ENCODE measurements at places on chromosomes 2 and 18.

GRCh38 chr2:124045894-124046293 is 20.8 kb downstream of the CNTNAP5 start:
- DNase-seq, result no peak

GRCh38 chr2:101818531-101819451 is 121.3 kb downstream of the MAP4K4 start:
- DNase-seq, result no peak

GRCh38 chr2:193867454-193867853 is 1672.7 kb upstream of the TMEFF2 start:
- DNase-seq, result peak; percentile 48

GRCh38 chr18:12882453-12883371 is 1.3 kb downstream of the PTPN2 start:
- DNase-seq, result no peak

DNA sequence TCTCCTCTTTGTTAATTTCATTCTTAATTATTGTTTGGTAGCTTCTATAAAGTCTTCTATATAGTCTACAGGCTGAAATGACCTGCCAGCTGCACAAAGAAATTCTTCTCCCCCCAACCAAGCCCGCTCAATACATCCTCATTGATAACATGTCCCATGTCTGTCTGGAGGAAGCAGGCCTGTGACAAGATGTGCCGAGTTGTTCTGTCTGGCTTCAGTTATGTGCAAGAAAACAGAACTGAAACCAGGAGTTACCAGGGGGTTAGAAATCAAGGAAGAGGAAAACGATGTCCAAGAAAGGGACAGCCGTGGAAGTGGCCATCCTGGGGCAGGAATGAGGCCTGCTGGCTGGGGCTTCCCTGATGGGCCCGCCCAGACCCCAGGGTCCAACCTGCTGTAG is 57.6 kb downstream of the MTCL1 start:
- DNase-seq, result no peak

- DNase-seq, result no peak
These were observed 198.1 kb downstream of the PDE1A start for GRCh38 chr2:182228741-182229140.

GRCh38 chr2:37232131-37232933 is 874 bp downstream of the NDUFAF7 start:
- peak; percentile 20 for DNase-seq

- DNase-seq, result no peak
These were observed 737 bp upstream of the CYB5A start for GRCh38 chr18:74292541-74292858.

DNA sequence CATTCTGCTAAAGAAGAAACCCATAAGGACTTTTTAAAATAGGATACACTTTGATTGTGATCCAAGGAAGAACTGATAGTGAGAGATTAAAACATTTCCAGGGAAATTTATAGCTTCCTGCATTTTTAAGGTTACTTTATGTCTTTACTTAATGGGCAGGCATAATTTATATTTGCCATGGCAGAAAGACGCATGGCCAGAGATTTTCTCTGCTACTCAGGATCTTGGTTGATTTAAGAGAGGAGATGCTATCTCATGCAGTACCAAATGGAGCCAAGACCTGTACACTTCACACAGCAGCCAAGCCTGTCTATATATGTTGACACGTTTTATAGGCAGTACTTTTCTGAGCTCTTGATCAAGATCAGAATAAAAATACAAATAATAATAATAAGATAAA is 60.9 kb upstream of the NT5C1B start:
- DNase-seq, result no peak

- no peak for DNase-seq
These were observed 789.7 kb upstream of the RAB6C start for GRCh38 chr2:129189617-129190319.

DNA sequence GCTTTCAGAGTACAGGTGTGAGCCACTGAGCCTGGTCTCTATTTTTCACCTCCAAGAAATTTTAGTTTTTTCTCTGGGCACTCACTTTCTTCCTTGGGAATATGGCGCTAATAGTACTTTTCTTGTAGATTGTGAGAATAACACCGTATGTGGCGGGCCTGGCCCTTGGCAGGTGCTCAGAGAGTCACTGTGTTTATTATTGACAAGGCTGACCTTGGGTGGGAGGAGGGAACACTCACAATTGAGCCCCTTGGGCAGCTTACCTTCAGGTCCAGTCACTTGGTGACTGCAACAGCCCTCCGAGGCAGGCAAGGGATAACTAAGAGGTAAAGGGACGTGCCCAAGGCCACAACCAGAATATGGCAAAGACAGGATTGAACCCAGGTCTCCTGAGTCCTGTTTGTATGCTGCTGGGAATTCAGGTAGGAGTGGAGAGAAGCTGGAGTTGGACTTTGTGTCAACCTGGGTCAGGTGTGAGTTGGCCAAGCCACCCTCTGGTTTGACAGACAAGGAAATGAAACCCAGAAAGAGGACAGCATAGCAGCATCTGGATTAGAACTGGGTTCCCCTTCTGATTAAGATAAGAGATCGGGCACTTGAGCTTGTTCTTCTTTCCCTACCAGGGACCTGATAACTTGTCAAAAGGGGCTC is 2.8 kb upstream of the STK25 start:
- peak; percentile 78 for DNase-seq

DNA sequence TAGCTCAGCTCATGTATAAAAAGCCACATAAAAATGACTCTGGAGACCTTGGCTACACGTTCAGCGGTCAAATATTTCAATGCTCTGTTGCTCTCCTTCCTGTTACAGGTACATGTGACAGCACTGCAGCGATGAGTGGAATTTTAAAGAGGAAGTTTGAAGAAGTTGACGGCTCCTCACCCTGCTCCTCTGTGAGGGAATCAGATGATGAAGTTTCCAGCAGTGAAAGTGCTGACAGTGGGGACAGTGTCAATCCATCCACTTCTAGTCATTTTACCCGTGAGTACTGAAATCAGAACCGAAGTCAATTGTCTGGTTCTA is 125.4 kb downstream of the CSRNP3 start:
- no peak for DNase-seq

- no peak for DNase-seq
These were observed 82.7 kb downstream of the MRO start for GRCh38 chr18:50737127-50737526.

GRCh38 chr2:26606847-26607190 is 34.3 kb downstream of the CIB4 start:
- no peak for DNase-seq

- no peak for DNase-seq
These were observed 26.4 kb downstream of the EML4 start for GRCh38 chr2:42195559-42195958.

All from pancreas (tissue), 10 donors.